HEK293T (cell line): ENCODE measurements at places on chromosomes 6 and 20.

- DNase-seq = no peak
Observed at GRCh38 chr6:51495096-51495495, 592.3 kb downstream of the PKHD1 start.

GRCh38 chr6:43273707-43274106, 24.4 kb upstream of the SLC22A7 start:
- DNase-seq = no peak

- no peak for DNase-seq
Observed at GRCh38 chr6:35368038-35368887, 25.9 kb downstream of the PPARD start.

GRCh38 chr20:63054681-63055240, 48.0 kb upstream of the BHLHE23 start:
- no peak for DNase-seq

GRCh38 chr6:154550779-154551178, 40.3 kb upstream of the CNKSR3 start:
- DNase-seq = no peak

DNA sequence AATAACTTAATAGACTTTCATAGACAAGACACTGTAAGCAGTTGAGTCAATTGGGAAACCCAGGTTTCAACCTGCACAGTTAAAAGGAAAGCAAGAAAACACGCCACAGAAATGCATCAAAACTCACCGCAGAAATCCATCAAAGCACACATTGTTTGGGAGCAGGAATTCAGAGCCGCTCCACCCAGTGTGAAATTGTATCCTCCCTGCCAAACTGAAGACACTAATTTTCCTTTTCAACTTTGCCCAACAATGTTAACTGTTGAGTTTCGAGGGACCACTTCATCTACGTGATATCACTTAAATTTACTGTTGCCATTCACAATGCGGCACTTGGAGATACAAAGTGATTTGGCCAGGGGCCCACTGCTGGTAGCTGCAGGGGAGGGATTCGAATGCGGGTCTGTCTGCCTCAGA, 92.7 kb downstream of the DACT2 start:
- DNase-seq = no peak

- no peak for DNase-seq
Observed at GRCh38 chr20:23308908-23309307, 41.7 kb upstream of the NXT1 start.

DNA sequence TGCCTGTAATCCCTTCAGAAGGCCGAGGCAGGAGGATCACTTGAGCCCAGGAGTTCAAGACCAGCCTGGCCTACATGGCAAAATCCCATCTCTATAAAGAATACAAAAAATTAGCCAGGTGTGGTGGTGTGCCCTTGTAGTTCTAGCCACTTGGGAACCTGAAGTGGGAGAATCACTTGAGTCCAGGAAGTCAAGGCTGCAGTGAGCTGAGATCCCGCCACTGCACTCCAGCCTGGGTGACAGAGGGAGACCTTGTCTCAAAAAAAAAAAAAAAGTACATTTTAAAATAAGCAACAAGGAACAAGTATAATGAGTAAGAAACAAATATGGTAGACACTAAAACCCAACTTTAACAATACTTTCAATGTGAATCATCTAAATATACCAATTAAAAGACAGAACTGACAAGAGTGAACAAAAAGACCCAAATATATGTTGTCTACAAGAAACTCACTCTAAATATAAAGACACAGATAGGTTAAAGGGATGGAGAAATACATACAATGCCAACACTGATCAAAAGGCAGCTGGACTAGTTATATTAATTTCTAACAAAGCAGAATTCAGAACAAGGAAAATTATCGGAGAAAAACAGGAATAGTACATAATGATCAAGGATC, 37.7 kb downstream of the RANBP9 start:
- DNase-seq = no peak

DNA sequence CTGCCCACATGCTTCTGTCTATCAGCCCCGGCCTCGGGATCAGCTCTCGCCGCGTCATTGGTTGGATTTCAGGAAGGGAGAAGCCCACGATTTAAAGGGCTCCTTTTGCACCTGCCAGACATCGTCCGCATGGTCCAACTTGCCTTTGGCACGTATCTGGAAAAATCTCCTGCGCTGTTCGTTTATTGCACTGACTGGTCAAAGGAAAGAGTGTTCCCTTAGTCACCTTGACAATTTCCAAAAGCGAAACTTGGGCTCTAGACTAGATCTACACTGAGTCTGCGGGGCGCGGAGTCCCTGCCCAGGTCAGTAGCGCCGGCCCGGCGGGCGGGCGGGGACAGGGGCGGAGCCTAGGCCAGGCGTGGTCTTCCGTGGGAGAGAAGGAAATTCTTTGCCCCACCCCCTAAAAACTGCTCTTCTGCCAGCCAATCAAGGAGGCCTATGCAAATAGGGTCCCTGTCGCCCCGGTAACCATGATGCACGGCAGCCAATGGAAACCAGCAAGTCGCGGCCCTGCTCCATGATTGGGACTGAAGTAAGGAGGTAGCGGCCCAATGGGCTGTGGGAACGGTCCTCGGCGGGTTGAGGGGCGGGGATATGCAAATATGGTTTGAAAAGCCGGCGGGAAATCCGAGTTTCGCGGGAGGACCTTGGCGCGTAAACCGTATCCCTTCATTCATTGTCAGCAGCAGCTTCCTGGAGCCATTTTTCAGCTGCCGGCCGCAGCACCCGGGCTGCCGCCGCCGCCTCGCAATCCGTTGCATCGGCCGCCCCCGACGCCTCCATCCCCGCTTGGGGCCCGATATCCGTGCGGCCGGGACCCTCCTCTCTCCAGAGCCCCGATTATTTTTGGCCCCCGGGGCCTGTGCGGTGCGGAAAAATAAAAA, at the start of gene E2F3:
TSS of gene E2F3 (plus strand) at position 675 of the 887 bp plus-strand sequence. CDS start 354 bp downstream, outside the sequence.
- DNase-seq = peak; percentile 97

DNA sequence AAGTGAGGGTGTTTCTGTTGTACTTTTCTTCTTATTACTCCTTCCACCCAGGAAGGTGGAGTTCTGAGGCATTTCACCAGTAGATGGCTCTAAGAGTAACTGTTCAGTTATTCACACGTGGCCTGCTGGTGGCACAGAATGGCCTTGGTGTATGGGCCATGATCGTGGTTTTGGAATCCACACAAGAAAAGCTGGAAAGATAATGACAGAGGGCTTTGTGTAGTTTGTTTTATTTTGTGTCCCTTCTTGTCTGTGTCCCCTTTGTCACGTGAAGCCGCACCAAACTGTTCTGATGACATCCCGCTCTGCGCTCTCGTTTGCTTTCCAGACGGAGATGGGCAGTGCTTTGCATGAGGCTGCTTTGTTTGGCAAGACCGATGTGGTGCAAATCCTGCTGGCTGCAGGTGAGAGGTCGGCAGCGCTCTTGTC, 93.4 kb downstream of the ANKS1A start:
- DNase-seq = no peak

GRCh38 chr6:17099401-17100059, 2.3 kb upstream of the STMND1 start:
- DNase-seq = no peak

DNA sequence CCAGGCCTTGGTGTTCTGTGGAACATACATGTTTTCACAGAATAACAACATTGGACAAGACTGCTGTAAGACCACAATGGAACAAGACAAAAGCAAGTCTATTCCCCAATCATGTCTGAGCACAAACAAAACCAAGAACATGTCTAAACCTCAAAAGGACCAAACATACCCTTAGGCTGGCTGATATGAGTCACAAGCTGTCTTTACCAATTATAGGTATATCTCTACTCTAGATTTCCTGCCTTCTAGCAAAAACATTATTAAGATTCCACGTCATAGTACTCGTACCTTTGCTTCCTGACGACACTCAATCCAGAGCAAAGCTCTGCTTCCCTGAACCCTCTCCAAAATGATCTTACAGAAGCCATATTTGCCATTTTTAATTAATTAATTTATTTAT, 15.4 kb upstream of the L3MBTL1 start:
- no peak for DNase-seq

DNA sequence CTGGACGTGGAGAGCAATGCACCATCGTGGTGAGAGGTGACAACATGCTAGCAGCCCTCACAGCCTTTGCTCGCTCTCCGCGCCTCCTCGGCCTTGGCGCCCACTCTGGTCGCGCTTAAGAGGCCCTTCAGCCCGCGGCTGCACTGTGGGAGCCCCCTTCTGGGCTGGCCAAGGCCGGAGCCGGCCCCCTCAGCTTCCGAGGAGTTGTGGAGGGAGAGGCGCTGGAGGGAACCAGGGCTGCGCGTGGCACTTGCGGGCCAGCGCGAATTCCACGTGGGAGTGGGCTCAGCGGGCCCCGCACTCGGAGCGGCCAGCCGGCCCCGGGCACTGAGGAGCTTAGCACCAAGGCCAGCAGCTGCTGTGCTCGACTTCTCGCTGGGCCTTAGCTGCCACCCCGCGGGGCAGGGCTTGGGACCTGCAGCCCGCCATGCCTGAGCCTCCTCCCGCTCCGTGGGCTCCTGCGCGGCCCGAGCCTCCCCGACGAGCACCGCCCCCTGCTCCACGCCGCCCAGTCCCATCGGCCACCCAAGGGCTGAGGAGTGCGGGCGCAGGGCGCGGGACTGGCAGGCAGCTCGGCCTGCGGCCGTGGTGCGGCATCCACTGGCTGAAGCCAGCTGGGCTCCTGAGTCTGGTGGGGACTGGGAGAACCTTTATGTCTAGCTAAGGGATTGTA, 3.8 kb downstream of the GPX6 start:
- no peak for DNase-seq

DNA sequence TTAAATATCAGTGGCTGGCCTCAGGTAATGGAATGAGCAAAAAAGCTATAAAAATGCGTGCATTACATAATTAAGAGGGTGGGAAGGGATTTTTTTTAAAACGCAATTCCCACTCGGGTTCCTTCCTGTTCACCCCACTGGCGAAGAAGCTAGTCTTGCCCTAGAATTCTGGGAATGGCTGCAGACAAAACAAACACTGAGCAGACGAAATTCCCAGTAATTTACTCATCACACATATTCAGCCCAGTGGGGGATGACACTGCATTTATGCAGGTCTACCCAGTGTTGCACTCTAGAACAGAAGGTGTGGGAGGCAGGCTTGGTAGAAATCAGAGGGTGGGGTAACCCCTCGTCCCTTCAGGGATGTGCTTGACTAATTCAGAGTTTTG, 2695.0 kb upstream of the DEFB115 start:
- DNase-seq = no peak

DNA sequence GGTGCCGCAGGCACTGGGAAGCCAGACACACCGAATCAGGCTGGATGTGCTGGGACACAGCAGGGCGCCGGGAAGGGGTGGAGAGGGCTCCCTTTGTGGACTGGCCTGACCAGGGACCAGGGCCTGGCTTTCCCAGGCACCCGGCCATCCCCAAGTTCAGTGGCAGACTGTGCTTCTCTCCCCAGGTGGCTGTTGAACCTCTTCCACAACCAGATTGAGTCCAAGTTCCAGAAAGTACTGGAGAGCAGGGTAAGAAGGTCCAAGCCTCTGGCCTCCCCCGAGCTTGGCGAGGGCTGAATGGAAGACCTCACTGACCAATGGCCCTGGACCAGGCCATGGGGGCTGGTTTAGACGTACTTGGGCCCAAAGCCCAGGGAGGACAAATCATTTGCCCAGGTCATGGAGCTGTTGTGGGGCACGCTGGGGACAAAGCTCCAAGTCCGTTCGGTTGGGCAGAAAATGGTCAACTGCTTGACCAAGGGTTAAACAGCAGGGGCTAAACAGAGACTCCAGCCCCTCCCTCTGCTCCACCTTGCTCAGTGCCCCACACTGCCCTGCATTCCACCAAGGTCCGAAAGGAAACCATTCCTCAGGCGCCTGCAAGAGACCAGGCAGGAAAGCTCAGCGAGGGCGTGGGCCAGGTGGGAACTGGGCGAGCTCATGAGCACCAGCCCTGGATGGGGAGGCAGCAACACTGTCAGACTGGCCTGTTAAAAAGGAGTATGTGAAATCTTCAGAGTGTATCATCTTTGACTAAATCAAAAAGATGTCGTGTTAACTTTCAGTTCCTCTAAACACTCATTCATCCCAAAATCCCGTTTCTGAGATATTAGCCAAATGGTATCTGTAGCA, 9.1 kb downstream of the LBP start:
- DNase-seq = no peak
